Dorsolateral prefrontal cortex (tissue), 122 donors: ENCODE measurements at places on chromosomes 5 and 9.

- DNase-seq = no peak
These were observed 20.2 kb downstream of the PLPP7 start for GRCh38 chr9:131309530-131310276.

DNA sequence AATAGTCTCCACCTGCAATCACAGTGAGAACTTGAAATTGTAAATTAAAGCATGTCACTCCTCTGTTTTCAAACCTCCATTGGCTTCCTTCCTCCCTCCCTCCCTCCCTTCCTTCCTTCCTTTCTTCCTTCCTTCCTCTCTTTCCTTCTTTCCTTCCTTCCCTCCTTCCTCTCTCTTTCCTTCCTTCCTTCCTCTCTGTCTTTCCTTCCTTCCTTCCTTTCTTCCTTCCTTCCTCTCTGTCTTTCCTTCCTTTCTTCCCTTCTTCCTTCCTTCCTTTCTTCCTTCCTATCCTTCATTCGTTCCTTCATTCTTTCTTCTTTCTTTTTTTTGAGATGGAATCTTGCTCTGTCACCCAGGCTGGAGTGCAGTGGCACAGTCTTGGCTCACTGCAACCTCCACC, 595.0 kb upstream of the ZNF608 start:
- no peak for DNase-seq

- DNase-seq = no peak
These were observed 16.5 kb upstream of the ADRB2 start for GRCh38 chr5:148809781-148810524.

DNA sequence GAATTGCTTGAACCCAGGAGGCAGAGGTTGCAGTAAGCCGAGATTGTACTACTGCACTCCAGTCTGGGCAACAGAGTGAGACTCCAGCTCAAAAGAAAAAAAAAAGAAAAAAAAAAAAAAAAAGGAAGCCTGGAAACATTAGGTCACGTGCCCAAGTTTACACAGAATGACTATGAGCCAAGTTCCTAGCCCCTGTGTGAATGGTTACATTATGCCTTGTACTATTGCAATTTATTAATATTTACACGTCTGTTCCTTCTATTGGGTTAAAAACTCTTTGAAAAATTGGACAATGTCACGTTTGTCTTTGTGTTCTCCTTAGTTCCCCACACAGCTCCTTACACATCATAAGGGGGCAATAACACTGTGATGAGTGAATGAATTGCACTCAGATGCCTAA, 33.5 kb upstream of the SLC28A3 start:
- no peak for DNase-seq

GRCh38 chr9:133144142-133144903, 19.4 kb downstream of the GBGT1 start:
- peak; percentile 87 for DNase-seq

DNA sequence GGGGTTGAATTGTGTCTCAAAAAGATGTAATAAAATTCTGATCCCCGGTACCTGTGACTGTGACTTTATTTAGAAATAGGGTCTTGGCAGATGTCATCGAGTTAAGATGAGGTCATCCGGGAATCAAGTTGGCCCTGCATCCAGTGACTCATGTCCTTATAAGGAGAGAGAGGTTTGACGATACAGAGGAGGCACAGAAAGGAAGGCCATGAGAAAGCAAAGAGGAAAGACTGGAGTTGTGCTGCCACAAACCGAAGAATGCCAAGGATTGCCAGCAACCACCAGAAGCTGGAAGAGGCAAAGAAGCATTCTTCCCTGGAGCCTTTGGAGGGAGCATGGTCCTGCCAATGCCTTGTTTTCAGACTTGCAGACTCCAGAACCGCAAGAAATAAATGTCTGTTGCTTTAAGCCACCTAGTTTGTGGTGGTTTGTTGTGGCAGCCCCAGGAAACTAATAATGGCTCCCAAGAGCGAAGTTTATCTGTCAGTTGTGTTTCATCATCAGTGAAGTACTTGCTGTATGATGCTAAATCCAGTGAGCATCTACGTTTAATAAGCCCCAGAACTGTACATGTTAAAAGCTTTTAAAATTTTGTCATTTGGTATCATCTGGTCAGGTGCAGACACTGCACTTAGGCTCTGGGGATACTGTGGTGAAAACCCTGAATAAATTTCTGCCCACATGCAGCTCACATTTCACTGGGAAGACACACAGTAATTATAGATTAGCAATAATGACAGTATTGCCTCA, 114.8 kb downstream of the TLE4 start:
- DNase-seq = no peak

DNA sequence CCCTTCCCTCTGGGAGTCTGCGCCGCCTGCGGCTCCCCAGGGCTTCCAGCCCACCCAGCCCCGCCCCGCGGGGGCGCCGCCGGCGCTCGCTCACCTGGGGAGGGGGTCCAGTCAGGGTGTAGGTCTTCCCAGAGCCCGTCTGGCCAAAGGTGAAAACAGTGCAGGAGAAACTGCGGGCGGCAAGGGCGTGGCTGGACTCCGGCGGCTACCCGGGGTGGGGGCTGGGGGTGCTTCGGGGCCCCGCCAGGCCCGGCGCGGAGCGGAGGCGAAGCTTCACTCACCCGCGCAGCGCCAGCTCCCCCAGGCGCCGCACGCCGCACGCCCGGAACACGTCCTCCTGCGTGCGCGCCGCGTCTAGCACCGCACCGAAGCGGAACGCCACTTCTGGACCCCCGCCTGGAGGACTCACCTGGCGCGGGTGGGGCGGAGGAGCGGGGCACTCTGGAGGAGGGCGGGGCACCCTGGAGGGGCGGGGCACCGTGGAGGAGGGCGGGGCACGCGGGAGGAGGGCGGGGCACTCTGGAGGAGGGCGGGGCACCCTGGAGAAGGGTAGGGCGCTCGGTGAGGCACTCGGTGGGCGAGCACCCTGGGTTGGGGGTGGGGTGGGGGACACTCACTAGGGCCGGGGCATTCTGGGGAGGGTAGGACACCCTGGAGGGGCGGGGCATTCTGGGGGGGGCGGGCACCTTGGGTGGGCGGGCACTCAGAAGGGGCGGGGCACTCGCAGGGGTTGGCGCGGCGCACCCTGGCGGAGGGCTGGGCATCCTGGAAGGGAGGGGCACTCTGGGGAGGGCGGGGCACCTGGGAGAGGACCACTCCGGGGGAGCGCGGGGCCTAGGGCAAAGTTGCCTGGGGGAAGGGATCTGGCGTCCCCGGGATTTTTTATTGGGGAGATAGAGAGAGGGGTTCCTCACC, 814 bp downstream of the KIF12 start:
- no peak for DNase-seq

DNA sequence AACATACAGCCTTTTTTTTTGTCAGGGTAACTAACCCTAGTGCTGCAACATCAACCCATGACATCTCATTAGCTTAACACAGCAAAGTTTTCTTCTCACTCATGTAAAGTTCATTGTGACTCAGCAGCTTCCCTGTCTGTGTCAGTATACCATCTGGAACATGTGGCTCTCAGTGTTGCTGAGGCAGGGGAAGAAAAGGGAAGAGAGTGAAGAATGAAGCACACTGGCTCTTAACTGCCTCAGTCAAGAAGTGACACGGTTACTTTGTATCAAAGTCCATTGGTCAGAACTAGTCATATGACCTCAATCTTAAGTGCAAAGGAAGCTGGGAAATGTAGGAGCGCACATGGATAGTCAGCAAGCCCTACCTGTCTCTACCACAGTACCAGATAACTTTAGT, 185.0 kb upstream of the ELL2 start:
- DNase-seq = no peak

GRCh38 chr5:110760158-110760557, 21.4 kb downstream of the SLC25A46 start:
- no peak for DNase-seq

DNA sequence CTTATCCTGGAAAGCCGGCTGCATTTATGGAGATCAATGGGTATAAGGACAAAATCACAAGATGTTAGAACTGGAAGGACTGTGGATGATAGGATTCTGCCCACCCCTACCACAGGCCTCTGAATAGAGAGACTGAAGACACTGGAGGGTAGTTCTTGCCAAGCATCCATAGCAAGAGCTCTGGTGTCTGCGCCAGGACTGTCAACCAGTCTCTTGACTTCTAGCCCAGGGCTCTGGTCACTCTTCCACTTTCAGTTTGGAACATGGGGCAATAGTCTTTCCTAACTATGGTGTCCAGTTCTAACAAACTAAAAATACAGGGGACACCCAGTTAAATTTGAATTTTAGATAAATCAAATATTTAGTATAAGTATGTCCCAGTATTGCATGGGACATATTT, 23.4 kb downstream of the LARP1 start:
- no peak for DNase-seq

GRCh38 chr9:122191584-122191983, 31.9 kb downstream of the MORN5 start:
- DNase-seq = no peak

DNA sequence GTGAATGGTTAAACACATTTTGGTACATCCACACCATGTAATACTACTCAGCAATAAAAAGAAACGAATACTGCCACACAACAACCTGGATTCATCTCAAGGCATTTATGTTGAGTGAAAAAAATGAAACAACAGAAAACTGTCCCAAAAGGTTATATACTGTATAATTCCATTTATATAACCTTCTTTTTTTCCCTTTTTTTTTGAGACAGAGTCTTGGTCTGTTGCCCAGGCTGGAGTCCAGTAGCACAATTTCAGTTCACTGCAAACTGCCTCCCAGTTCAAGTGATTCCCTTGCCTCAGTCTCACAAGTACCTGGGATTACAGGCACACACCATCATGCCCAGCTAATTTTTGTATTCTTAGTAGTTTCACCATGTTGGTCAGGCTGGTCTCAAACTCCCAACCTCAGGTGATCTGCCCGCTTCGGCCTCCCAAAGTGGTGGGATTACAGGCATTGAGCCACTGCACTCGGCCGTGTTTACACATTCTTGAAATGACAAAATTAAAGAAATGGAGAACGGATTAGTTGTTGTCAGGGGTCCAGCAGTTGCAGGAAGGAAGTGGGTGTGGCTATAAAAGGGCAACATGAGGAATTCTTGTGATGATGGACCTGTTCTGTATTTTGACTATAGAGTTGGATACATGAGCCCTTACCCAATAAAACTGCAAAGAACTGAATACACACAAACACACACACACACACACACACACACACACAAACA, 17.4 kb downstream of the PPP6C start:
- no peak for DNase-seq

GRCh38 chr5:181186986-181187499, 18.0 kb downstream of the TRIM7 start:
- no peak for DNase-seq
